GM13977 (cell line): ENCODE measurements at places on chromosomes 2 and 18.

DNA sequence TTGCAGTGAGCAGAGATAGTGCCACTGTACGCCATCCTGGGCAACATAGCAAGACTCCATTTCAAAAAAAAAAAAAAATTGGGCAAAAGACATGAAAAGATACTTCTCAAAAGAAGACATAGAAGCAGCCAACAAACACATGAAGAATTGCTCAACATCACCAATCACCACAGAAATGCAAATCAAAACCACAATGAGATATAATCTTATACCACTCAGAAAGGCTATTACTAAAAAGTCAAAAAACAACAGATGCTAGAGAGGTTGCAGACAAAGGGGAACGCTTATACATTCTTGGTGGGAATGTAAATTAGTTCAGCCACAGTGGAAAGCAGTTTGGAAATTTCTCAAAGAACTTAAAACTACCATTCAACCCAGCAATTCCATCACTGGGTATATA, 43.1 kb upstream of the CHAC2 start:
- no peak for DNase-seq

- no peak for DNase-seq
Measured at GRCh38 chr2:151843691-151844061, 15.5 kb upstream of the ARL5A start.

DNA sequence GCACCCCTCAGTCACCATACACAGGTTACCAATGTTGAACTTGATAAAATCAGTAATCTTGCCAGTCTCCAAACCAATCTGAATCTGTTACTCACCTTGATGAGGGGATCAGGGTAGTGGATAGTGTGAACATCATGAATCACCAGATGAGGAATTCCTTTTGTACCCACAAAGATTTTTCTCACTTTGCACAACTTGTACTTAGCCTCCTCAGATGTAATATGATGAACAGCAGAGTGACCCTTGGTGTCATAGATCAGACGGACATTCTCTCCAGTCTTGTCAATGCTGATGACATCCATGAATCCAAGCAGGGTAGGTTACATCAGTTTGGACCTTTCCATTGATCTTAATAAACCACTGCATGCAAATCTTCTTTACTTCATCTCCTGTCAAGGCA, 54.7 kb downstream of the MDH1 start:
- no peak for DNase-seq

GRCh38 chr2:68169308-68169707, 11.6 kb downstream of the PNO1 start:
- no peak for DNase-seq

DNA sequence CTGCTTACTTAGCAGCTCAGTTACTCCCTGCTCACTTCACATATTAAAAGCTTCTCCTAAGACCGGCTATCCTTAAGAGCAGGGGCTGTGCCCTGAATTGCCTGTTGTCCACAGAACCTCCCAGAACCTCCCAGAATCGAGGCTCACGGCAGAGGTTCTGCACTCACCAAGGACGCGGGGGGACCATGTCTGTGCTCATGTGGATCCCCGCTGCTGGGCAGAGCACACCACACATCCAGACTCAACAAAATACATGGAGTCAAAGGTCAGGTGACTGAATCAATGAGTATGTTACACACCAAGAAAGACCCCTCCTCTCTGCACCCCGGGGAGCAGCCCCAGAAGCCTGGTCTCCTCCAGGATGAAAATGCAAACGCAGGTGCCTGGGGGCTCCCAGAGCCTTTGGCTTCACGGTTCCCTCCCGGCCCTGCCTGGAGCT, 149.0 kb downstream of the MBP start:
- DNase-seq: no peak

- no peak for DNase-seq
Measured at GRCh38 chr2:199778655-199779054, 72.3 kb downstream of the FTCDNL1 start.

DNA sequence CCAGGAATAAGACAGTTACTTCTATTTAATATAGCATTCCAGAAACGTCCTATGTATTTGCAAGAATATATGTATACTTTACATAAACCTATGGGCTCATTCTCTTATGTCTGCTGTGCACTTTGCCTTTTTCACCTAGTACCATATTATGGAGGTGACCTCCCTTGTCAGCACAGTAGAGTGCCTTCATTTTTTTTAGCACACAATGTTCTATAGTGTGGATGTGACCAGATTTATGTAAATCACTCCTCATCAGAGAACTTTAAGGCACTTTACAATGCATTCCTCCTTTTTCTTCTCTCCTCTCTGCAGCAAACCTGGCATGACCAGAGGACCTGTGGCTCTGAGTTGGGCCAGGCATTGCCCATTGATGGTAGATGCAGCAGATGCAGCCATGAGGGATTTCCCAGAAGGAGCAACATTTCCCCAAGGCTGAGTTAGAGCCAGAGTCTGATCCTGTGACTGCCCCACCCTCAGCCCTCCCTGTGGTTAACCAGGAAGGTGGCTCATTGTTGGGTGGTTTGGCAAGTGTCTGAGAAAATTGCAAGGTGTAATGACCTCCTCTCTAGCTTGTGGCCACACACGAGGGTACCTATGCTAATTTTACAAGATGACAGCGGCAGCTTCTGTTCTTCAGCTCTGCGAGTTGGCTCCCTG, 76.5 kb upstream of the DLX2 start:
- DNase-seq: no peak

DNA sequence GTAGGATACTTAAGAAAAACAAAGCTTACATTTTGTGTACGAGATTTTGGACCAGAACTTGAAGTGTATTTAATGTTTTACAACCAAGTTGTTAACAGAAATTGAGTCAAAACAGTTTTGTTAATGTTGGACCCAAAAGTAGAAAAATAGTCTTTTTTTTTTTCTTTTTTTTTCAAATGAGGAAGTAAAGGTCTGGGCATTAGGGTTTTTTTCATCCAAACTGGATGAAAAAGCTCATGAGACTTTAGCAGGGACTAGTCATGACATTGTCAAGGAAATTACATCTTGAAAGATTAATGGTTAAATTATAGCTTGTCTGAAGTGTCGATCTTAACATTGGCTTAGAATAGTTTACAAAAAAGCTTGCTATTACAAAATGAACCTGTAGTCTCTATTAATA, 32.3 kb downstream of the CCNT2 start:
- DNase-seq: no peak

DNA sequence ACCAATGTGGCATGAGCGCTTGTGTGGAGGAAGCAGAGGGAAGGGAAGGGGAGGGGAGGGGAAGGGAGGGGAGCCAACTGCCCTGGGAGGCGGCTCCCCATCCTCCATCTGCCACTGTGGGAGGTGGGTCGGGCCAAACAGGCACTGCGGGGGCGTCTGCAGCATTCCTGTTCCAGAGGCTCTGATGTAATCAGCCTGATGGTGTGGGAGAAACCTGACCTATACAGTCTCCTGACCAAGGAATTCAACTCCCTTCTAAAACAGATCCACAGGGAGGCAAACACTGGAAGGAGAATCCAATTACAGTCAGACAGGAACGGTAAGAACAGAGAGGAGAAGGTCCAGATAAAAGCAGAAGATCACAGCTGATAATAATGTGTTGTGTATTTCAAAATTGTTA, 88.8 kb downstream of the CD8B2 start:
- no peak for DNase-seq

GRCh38 chr2:185221-185620, 78.6 kb downstream of the SH3YL1 start:
- DNase-seq: no peak

DNA sequence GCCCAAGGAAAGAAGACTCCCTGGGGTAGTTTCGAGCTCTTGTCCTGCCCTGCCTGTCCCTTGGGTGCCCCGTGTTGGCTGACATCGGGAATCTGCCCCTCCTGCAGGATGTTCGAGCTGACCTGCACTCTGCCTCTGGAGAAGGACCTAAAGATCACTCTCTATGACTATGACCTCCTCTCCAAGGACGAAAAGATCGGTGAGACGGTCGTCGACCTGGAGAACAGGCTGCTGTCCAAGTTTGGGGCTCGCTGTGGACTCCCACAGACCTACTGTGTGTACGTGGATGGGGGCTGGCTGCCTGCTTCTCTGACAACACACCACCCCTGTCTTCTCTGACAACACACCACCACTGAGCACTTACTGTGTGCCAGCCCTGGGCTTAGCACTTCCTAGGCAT, 210.8 kb downstream of the DYSF start:
- no peak for DNase-seq

- DNase-seq: no peak
Measured at GRCh38 chr2:238020816-238021215, 40.0 kb upstream of the SCLY start.

DNA sequence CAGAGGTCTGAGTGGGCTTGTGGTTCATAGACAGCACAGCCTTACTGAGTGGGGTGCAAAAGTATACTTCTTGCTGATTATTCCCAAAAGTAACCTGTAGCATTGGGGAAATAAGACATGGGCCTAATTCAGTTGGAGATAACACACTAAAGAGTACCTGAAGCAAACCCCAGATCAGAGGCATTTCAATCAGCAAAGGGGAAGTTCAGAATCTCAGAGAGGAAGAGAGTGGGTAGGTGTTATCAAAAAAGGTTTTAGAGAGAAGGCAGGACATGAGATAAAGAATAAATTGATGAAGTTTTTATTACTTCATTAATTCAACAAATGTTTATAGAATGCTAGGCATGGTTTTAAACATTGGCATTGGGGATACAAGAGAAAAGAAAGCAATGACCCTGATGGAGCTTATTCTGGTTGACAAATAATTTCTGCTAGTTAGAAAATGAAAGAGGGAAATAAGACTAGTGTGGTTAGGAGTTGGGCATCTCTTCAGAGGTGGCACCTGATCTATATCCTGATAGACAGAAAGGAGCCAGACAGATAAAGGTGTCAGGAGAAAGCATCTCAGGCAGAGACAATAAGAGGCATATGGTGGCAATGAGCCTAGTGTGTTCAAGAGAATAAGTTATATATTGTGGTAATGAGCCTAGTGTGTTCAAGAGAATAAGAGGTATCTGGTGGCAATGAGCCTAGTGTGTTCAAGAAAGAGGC, 153.8 kb upstream of the SETBP1 start:
- no peak for DNase-seq

GRCh38 chr2:212022966-212023365, 515.6 kb downstream of the ERBB4 start:
- DNase-seq: no peak

- no peak for DNase-seq
Measured at GRCh38 chr2:217994776-217995274, 8.0 kb downstream of the TNS1 start.

DNA sequence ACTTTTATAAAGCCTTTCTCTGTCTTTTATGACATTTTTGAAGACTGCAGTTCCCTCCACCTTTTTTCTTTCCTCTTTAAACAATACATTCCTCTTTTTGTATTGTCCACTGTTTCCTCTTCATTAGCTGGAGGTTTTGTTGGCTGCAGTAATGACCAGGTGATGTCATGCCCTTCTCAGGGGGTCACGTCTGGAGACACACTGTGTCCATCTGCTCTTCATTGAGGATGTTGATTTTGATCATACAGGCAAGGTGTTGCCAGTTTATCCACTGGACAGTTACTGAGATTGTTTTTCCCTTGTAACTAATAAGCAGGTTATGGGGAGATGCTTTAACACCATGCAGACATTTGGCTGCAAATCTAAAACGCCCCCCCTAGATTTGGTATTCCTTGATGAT, 19.8 kb downstream of the ZNF407 start:
- DNase-seq: no peak

GRCh38 chr2:104425850-104426595, 427.9 kb upstream of the POU3F3 start:
- DNase-seq: no peak

- DNase-seq: no peak
Measured at GRCh38 chr2:137886083-137886831, 78.0 kb upstream of the HNMT start.
